Adrenal gland (tissue), 19 donors: ENCODE measurements at places on chromosomes 7 and 10. TPM values are rescaled to one million over a fixed set of nuclear protein-coding genes. Genes with fewer than 3 reads are reported as not detected.

DNA sequence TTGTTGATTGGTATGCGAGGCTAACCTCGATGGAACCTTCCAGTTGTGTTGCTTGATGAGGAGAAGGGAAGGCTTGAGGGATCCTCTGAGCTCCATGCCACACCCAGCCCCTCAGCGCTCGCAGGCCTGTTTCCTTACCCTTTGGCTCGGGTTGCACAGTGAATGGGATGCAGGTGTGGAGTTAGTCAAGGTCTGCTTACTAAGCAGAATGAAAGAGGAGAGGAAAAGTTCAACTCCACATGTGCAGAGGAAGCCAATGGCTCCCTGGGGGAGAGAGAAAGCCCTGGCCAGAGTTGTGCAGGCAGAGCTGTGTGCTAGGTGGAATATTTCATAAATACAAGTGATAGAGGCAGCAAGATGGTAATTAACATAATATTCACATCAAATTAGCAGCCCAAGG lies 85.5 kb downstream of the JCAD start:
- H3K4me3 ChIP-seq, result no peak overlapping the region
- H3K27me3 ChIP-seq, result no peaks in the 10 kb centered on the region
- no peaks in the 10 kb centered on the region for H3K36me3 ChIP-seq
- H3K27ac ChIP-seq, result no peak overlapping the region
- no peak for DNase-seq
- H3K4me1 ChIP-seq, result peaks cover 16% of the 10 kb centered on the region

GRCh38 chr7:152894295-152895170 lies 135.0 kb downstream of the ACTR3B start:
- no peaks in the 10 kb centered on the region for H3K36me3 ChIP-seq
- no peaks in the 10 kb centered on the region for H3K4me1 ChIP-seq
- peaks cover 7% of the 10 kb centered on the region for H3K27me3 ChIP-seq
- DNase-seq, result no peak
- H3K27ac ChIP-seq, result no peak overlapping the region

DNA sequence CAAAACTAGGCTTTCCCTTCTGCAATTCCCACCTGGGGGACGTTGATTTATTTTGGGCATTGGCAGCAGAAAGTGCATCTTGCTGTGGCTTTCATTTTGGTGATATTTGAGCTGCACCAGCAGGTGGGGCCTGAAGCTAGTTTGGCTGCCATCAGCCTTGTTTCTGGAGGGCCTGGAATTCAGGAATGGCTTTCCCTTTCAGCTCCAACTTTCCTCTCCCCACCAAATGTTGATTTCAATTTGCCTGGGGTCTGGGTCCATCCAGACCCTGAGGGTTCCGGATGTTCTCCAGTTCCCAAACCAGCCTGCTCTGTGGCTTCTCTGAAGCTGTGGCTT lies 640.4 kb downstream of the TYW1 start:
- no peak for DNase-seq
- no peaks in the 10 kb centered on the region for H3K27me3 ChIP-seq
- no peaks in the 10 kb centered on the region for H3K36me3 ChIP-seq
- H3K27ac ChIP-seq, result no peak overlapping the region
- H3K4me1 ChIP-seq, result no peaks in the 10 kb centered on the region

DNA sequence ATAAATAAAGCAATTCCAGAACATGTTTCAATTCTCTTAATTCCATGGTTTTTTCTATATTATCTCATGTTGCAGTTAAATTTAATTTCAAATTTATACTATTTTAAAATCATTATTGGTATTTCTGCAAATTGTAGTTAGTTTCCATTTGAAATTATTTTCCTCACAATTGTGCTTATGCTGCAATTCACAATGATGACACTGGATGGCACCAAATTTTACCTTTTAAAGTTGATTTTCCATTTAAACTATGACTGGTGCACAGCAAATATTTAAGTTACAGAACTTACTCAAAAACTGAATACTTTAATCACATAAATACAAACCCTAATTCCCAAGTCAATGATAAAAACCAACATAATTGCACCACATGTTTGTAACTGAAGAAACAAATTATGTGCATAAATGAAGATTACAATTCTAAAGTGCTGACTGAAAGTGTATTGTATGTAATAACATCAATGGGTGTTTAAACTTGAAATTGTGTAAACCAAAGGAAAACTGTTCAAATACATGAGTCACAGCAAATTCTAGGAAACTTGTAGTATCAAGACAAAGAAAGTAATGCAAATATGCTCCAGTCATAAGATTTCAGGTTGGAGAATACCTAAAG lies 75.3 kb upstream of the AASS start:
- H3K36me3 ChIP-seq, result no peaks in the 10 kb centered on the region
- no peak overlapping the region for H3K4me3 ChIP-seq
- H3K4me1 ChIP-seq, result no peaks in the 10 kb centered on the region
- H3K27me3 ChIP-seq, result no peaks in the 10 kb centered on the region

DNA sequence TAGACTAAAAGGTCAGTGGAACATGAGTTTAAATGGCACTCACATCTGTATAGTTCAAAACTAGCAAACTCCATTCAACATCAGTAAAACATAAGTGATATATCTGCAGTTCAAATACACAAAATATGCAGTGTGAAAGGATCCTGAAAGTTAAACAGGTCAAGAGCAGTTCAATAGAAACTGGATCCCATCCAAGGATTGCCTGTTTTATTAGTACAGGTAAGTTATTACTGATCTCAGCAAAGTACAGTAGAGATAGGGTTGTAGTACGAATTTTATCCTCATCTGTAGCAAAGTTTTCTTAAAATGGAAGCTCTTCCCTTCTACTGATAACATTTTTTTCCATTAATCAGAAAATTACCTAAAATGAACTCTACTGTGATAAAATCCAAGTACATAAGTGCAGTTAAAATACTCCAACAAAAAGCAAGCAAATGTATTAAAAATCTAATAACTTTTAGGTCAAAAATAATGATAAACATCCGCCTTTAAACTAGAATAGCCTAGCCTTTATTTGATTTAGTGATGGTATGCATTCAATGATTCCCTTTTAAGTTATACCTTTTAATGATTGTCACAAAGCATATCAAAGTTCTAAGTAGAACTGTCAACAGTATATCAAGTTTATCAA lies 2.2 kb downstream of the ZNF800 start:
- no peak overlapping the region for H3K4me3 ChIP-seq
- H3K4me1 ChIP-seq, result peaks cover 4% of the 10 kb centered on the region
- no peak for DNase-seq
- no peak overlapping the region for H3K27ac ChIP-seq
- no peaks in the 10 kb centered on the region for H3K27me3 ChIP-seq

GPR158 gene
- polyA plus RNA-seq, result 2.3 TPM

GATA3 gene
- polyA plus RNA-seq, result 11.6 TPM

FAM25G gene
- not detected for polyA plus RNA-seq

SLC25A13 gene
- polyA plus RNA-seq, result 10.8 TPM

DNA sequence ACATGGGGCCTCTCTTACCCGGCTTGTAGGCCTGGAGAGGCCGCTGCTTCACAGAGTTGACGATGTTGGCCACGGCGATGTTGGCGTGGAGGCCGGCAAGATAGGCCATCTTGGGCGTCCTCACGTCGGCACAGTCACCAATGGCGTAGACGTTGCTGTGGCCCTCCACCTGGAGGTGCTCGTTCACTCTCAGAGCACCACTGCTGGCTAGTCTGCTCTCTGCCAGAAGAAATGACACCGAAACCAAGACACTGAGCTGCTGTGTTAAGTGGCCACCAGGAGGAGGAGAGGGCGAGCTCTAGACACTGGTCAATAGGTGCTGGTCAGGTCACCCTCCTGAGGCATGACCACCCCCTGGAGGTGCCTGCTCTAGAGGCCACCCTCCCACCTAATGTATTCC lies 17.7 kb downstream of the AIFM2 start:
- H3K27ac ChIP-seq, result no peak overlapping the region
- DNase-seq, result no peak
- no peaks in the 10 kb centered on the region for H3K27me3 ChIP-seq
- H3K4me1 ChIP-seq, result no peaks in the 10 kb centered on the region
- no peaks in the 10 kb centered on the region for H3K36me3 ChIP-seq

CPA4 gene
- polyA plus RNA-seq, result 2.4 TPM

PNLIPRP2 gene
- polyA plus RNA-seq, result 0.15 TPM

- no peak overlapping the region for H3K4me3 ChIP-seq
- no peaks in the 10 kb centered on the region for H3K27me3 ChIP-seq
- H3K4me1 ChIP-seq, result peaks cover 13% of the 10 kb centered on the region
Observed at GRCh38 chr10:72344932-72345331, 9.8 kb downstream of the DNAJB12 start.

DNA sequence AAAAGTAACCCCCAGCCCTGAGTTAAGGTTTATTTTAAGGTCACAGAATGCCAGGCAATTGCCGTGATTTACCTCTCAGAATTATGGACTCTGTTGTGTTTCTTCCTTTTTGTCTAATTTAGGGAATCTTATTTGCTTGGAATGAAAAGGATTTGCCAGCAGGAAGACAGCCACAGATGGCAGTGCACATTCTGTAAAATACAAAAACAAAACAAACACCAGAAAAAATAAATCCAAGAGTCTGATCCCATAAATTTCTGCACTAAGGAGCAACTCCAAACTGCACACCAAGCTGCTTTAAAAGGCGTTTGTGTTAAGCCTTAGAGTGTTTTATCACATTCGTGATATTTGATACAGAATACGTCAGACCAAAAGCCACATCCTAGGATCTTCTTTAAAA lies 199.0 kb upstream of the C7orf33 start:
- no peak overlapping the region for H3K27ac ChIP-seq

DNA sequence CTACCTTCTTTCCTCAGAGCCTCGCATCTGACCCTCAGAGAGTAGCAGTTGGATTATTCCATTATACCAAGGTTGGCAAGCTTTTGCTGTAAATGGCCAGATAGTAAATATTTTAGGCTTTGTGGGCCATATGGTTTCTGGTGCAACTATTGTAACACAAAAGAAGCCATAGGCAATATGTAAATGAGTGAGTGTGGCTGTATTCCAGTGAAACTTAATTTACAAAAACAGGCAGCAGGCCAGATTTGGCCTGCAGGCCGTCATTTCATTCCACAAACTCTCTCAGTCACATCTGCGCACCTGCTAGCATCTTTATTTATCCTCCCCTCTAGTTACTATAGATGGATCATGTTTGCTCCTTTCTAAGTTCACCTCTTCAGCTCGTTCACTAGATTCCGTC lies 6.7 kb downstream of the ZNF518A start:
- H3K36me3 ChIP-seq, result peaks cover 35% of the 10 kb centered on the region
- H3K27me3 ChIP-seq, result no peaks in the 10 kb centered on the region
- H3K4me3 ChIP-seq, result no peak overlapping the region
- no peaks in the 10 kb centered on the region for H3K4me1 ChIP-seq
- DNase-seq, result no peak

- no peaks in the 10 kb centered on the region for H3K27me3 ChIP-seq
- no peak for DNase-seq
- no peaks in the 10 kb centered on the region for H3K4me1 ChIP-seq
Observed at GRCh38 chr7:86667732-86668131, 24.0 kb downstream of the GRM3 start.

GRCh38 chr10:35425595-35425994 lies 89.3 kb downstream of the CCNY start:
- no peaks in the 10 kb centered on the region for H3K36me3 ChIP-seq
- DNase-seq, result no peak
- H3K4me3 ChIP-seq, result no peak overlapping the region
- H3K27ac ChIP-seq, result no peak overlapping the region

TMEM273 gene
- 2.5 TPM for polyA plus RNA-seq
